Epithelial cell of proximal tubule (primary cell): ENCODE measurements at places on chromosomes 11 and 22.

DNA sequence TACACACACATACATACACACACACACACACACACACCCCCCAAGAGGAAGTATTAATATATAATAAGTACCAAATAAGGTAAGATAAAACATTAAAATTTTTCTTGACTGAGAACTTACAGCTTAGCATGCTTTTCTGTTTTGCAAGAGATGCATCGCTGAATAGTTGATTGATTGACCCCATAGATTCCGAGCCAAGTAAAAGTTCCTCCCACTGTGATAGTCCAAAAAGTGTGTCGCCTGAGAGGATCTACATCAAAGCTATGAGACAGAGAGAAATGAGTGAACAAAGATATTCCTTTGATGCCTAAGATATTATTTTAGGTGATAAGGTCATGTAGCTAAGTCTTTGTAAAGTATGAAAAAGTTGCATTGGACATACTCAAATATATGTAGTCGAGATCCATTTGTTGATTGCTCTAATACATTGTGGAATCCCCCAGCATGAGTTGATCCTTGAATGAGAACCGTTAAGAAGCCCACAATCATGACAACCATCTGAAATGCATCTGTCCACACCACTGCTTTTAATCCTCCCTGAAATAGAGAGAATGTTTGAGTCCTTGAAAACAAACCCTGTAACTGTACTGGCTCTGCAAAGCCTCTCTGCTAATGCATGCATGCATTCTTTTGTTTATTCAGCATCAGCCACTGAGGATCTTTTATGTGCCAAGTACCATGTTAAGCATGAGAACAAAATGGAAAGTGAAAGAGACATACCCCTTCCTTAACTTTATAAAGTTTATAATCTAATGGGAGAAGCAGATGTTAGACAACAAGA, 18.3 kb downstream of the SLC5A12 start:
- DNase-seq = no peak

- no peak for DNase-seq
These were observed 27.2 kb downstream of the SYN3 start for GRCh38 chr22:33030923-33031525.

DNA sequence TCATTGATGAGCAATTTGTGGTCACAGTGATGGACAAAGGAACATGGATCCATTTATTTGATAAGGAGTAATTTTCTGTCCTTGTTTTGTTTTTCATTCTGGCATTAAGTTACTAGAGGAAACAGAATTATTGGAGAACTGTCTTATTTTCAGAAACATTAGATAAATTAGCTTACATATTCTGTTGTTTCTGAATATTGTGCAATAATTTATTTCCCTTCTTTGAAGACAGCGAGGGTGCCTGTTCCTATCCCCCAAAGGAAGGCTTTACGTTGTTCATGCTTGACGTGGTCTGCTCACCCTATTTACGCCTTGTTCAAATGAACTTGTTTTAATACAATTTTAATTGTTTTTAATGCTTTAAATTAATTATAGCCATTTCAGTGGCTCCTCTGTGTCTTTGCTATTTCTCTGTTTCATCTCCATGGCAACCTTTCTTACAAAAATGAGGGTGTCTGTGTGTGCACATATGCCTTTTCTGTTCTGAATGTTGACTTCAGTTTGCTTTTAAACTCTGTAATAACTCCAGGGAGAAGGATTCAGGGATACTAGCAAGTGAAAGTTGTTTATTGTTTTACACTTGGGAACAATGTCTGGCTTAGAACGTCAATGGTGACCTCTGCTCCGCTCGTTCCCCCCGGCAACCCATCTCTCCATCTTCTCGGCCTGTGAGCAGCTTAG, 138.3 kb upstream of the PLET1 start:
- no peak for DNase-seq

DNA sequence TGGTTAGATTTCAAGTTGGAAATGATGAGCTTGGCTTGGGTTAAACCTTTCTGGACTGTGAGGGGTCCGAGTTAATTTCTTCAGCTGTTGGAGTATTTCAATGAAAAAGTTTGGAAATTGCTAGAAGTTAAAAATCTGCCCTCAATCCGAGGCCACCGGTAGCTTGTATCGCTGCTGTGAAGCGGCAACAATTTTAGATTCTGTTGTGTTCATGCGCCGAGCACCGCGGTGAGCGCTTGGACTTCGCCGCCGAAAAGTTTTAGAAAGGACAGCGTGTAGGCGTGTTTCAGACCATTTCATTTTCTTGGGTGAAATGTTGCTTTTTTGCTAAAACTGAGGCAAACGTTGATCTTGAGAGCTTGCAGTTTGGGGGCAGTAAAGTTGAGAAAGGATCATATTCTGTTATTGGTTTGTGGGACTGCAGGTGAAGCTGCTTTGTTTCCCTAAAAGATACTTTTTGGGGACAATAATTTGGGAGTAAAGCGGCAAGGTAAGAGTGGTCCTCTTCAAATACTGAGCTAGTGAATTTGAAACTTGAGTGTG, 928 bp downstream of the FBXO7 start:
- no peak for DNase-seq

- no peak for DNase-seq
These were observed at the start of gene LGALS12 for GRCh38 chr11:63505857-63506528. TSS of gene LGALS12 (plus strand) at chr11:63506084. CDS start at chr11:63506459, 375 bp downstream.

GRCh38 chr11:73401924-73402833, 26.0 kb downstream of the RELT start:
- no peak for DNase-seq

DNA sequence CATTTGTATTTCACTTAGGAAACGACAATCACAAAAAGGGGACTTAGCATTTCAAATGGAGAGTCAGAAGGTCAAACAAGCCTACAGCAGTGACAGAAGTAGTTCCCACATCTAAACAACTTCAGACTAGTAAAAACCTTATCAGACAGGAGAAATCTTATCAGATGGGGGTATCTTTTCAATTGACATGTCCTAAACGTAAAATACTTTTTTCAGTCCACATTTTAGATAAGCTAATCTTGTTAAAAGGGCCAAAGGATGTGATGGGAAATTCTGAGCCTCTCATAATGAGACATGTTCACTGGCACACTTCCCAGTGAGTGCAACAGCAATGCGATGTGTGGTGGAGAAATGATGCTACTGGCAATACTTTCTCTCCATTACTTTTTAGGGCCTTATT, 2.4 kb downstream of the MAPK1 start:
- DNase-seq = no peak

- DNase-seq = no peak
These were observed 53.6 kb upstream of the CSNK2A3 start for GRCh38 chr11:11406652-11407051.

DNA sequence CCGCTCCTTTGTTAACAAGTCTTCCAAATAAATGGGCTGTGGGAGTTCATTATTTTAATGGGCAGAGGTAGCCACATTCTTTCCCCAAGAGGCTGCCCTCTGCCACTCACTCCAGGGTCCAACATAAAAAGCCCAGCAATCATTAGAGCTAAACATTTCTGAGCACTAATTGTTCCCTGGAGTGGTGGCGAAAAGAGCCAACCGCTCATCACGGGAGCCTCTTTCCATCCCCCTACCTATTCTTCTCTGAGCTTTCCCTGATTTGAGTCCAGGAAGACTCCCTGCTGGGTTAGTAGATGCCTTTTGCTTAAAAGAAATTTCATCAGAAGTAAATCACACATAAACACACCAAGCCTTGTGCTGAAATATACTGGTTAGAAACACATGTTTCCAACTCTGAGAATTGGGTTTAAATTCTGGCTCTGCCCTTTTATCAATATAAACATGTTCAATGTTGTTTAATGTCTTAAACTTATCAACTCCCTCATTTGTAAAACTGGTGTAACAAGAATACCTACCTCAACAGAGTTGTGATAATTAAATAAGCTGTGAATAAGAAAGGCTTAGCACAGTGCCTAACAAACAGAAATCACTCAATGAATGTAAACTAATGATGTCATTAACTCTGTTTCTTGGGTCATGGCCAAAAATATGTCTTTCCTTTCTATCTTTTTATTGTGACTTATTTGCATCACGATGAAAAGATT, at the start of gene OR5A2:
TSS of gene OR5A2 (minus strand) at position 53 of the 707 bp plus-strand sequence. CDS start 3,460 bp downstream, outside the sequence.
- no peak for DNase-seq

GRCh38 chr11:92387859-92388258, 163.2 kb downstream of the FAT3 start:
- no peak for DNase-seq

DNA sequence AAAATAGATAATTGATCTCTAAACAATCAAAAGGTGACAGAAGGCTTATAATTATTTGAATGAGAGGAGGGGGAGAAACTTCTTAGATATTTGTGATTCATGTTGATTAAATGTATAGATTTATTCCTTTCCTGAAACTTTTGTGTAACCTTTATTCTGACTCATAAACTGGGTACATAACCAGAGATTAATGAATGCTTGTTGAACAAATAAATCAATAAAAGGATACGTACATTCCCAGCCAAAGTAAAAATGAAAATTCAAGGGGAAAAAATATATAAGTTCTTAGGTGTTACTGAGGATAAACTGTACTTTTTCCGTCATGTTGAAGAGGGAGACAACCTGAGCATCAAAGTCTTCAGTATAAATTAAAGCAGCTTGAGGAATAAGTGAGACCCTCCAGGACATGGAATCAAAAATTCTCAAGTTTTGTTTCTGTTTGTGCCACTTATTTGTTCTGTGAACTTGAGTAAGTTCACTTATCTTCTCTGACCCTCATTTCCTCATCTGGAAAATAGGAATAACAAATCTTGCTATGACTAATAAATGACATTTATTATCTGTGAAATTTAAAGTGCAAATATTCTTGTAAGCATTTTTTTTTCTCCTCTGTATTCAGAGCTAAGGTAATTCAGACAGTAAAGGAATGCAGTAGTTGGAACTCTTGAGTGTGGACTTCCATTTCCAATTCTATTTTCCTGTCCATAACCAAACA, 195.4 kb downstream of the METTL15 start:
- DNase-seq = no peak
